ENCODE measurements at places on chromosomes 16 and 17.

- DNase-seq, result peak; percentile 64
These were observed 5.0 kb downstream of the TBKBP1 start for GRCh38 chr17:47698749-47699535.

DNA sequence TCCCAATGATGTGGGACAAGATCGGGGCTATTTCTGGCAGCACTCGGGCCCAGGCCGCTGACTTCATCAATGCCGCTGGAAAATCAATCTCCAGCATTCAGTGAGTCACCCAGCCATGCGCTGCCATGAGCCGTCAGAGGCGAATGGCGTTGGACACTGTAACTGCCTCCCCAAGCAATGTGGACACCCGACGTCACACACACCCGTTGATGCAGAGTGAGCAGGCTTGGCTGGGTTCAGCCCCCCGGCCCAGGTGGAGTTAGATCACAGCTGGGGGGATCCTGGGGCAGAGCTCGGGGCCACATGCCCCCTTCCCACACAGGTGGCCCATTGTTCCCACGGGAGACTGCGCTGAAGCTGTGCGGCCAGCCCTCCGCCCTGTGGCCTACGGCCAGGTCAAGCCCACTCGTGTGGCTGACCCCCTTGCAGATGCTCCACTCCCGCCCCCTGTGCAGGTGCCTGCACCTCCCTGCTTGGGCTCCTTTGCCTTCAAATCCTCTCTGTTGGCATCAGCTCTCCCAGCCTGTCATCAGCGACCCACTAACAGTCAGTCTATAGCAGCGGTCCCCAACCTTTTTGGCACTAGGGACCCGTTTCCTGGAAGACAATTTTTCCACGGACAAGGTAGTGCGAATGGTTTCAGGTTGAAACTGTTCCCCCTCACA lies 89.9 kb downstream of the TBC1D16 start:
- no peak for DNase-seq

GRCh38 chr17:46741122-46741730 lies 77.3 kb downstream of the WNT3 start:
- no peak for DNase-seq

DNA sequence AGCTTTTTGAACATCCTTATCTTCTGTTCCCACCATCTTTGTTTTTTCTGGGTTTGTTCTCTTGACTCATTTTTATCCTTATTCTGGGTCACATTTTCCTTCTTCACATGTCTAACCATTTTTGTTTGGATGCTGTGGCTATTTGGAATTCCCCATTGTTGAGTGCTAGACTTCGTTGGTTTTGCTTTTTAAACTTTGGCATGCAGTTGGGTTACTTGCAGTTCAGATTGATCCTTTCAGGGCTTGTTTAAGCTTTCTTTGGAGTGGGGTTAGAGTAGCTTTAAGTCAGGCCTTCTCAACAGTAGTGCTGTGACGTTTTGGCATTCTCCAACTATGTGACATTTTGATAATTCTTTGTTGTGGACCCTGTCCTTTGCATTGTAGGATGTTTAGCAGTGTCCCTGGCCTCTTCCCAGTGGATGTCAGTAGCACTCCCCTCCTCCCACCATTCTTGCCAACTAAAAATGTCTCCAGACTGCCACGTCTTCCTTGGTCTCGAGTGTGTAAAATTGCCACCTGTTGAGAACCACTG lies 21.1 kb downstream of the PRMT7 start:
- no peak for DNase-seq

- DNase-seq, result no peak
These were observed 5.8 kb downstream of the GPT2 start for GRCh38 chr16:46889942-46890300.

GRCh38 chr16:56362057-56362655 lies 63.2 kb downstream of the AMFR start:
- DNase-seq, result no peak

- no peak for DNase-seq
These were observed 10.9 kb downstream of the LYRM9 start for GRCh38 chr17:27882162-27882840.

GRCh38 chr17:49941427-49941826 lies 27.6 kb upstream of the DLX4 start:
- no peak for DNase-seq

- DNase-seq, result peak; percentile 50
These were observed 526 bp downstream of the MOSMO start for GRCh38 chr16:22008215-22009059.

- DNase-seq, result no peak
These were observed 4.4 kb upstream of the ZNF469 start for GRCh38 chr16:88378401-88378800.

GRCh38 chr17:65634533-65634932 lies 73.1 kb upstream of the AXIN2 start:
- peak; percentile 48 for DNase-seq

DNA sequence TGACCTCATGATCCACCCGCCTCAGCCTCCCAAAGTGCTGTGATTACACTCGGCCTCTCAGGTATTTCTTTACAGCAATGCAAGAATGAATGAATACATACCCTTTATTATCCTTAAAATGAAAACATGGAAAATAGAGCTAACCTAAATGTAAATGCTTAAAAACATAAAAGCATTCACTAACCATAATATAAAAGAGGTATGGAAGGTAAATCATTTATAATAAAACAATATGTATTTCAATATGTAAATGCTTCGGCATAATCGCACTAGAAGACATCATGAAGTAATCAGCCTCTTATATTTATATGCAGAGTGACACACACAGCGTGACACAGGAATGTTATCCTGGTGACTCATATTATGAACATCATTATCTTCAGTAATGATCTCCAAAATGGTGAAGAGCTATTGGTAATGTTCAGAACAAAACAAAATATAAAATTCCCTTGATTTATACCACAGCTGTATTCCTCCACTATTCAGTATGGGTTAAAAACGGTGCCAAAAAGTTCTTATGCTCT lies 53.9 kb downstream of the AIPL1 start:
- DNase-seq, result no peak

GRCh38 chr17:50947782-50948543 lies 81.8 kb upstream of the TOB1 start:
- DNase-seq, result peak; percentile 72

GRCh38 chr16:14351647-14352046 lies 278.4 kb downstream of the PARN start:
- no peak for DNase-seq

- no peak for DNase-seq
These were observed 10.8 kb upstream of the KPNB1 start for GRCh38 chr17:47638903-47639302.

DNA sequence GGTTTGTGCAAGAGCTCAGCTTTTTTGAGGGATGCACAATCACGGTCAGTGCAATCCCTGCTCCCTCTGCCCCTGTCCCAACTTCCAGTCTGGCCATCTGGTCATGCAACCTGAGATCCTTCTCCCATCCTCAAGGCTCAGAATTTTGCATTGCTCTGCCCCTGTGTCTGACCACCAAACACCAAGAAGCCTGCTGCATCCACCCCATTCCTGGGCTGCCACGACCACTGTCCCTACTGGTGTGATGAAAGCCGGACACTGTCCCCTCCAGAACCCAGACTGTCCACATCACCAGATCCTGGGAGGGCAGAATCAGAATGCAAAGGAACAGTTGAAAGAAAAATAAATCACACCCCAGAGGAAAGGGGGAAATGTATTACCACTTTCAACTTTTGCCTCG lies 231.0 kb downstream of the C16orf78 start:
- no peak for DNase-seq

GRCh38 chr16:85552980-85553435 lies 60.1 kb upstream of the GSE1 start:
- DNase-seq, result peak; percentile 85

DNA sequence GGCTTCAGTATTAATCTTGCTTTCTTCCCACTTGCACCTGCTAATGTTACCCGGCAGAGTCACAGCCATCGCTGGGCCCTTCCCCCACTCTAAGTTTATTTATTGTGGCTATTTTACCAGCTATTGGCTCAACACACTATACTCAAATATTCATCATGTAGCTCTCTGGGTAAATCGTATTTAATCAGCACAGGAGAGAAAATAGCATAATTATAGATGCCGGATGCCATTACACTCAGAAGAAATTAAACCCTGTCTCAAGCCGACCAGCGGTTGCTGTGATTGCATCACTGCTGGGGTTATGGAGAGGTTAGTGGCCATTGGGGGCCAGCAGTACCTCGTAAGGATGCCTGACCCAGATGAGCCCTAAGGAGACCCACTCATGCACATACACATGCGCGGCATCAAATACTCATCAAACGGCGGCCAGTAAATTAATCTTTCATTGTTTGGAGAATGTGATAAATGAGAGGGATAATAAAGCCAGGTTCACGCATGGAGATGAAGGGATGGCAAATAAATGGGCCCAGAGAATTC lies 269.5 kb upstream of the ZFHX3 start:
- no peak for DNase-seq

DNA sequence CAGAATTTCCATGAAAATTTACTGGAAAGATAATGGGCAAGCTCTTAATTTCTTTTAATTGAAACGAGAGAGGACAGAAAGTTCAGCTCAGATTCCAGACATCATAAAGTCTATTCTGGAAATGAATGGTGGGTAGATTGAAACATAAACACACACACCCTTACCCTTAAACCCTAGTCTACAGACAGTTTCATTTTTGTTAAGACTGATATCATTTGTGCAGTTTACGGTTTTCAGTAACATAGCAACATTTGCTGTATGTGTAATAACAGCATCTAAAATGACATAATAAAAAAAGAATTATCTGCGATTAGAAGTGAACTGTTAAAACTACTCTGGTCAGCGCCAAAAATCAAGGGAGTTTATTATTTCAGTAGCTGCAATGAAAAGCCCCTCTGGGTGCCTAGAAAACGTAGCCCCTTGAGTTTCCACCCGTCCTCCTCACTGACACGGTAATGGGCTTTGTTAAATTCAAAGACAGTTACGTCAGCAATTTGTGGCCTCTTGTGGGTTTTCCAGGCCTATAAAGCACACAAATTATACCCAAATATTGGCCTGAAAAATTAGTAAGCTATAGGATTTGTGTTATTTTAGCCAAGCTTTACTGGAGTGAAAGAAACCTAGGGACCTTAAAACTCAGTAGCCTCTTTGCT lies 520.6 kb upstream of the SOX9 start:
- no peak for DNase-seq

DNA sequence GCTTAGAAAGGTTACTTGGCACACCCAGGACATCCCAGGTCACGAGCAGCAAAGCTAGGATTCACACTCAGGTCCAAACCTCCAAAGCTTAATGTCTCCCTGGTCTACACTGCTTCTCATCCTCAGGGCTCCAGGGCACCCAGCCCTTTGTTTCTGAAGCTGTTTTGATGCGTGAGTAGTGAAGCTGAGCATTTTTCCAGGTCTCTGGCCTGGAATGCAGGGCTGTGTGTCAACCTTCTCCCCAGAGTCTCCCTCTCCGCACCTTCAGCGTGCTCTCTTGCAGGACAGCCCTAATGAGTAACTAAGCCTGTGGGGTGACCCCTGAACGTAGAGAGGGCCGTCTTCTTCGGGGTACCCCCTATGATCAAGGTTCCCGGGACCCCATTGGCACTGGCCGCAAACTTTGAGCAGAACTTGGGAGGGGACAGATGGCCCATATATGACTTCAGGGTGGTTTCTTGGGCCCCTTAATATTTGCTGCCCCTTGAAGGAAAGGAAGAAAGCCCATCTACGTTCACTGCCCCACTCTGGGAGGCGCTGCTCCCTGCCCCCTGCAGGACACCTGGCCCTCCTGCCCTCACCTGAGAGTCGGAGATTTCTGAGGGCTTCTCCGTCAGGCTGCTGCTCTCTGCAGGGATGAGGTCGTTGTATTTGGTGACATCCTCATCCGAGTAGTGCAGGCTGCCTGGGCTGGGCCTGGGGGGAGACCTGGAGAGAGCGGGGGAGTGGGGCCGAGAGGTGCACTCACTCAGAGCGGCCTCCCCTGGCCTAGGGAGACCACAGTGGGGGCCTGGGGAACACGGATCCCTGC lies 36.4 kb upstream of the CDC42EP4 start:
- no peak for DNase-seq

GRCh38 chr16:49563666-49564065 lies 190.1 kb downstream of the C16orf78 start:
- no peak for DNase-seq

DNA sequence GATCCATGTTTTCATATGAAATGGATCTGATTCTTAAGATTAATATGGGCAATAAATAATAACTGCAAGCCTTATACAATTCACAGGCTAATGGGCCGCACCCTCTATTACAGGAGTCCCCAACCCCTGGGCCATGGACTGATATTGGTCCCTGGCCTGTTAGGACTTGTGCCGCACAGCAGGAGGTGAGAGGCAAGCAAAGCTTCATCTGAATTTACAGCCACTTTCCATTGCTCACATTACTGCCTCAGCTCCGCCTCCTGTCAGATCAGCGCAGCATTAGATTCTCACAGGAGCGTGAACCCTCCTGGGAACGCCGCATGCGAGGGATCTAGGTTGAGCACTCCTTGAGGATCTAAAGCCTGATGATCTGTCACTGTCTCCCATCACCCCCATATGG lies 26.8 kb downstream of the METTL16 start:
- peak; percentile 87 for DNase-seq

- DNase-seq, result no peak
These were observed 142.8 kb downstream of the GRIN2A start for GRCh38 chr16:10039220-10040096.

DNA sequence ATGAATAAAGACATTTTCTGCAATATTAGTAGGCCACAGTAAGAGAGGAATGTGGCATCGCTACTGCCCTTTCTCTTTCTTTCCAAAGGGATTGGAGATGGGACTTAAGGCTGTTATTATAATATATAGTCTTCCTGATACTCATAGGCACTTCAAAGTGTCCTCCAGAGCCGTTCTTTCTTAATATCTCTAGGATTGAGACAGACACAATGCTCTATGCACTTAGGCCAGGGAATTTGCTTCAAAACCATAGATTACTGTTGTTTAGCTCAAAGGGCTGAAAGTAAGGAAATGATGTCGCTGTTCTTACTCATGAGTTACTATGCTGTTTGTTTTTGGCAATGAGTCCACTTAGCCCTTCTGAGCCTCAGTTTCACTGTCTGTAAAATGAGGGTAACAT lies 590.5 kb downstream of the CDH11 start:
- DNase-seq, result no peak

- DNase-seq, result peak; percentile 79
These were observed at the start of gene KAT2A for GRCh38 chr17:42120770-42121769. Gene KAT2A (minus strand): TSS chr17:42121367. CDS start chr17:42121304, 63 bp downstream.

DNA sequence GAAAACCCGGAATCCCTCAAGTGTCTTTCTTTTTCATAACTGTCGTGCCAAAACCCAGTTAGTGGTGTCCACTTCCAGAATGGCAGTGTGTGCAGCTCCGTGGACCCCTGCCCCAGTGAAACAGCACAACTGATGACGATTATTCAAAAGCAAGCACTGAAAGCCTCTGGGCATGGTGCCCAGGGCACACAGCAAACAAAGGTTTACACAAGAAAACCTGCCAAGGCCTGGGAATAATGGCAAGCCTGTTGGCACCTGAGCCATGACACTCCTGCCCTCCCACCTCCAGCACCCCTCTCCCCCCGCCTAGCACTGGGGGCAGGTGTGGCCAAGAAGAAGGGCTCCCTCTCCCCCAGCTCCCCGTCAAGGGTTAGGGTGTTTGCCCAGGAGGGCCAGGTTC lies 2.8 kb downstream of the PKMYT1 start:
- DNase-seq, result peak; percentile 29

- no peak for DNase-seq
These were observed 79.6 kb downstream of the CRISPLD2 start for GRCh38 chr16:84899414-84899813.

- no peak for DNase-seq
These were observed 195.1 kb upstream of the DYNLRB2 start for GRCh38 chr16:80345701-80346100.

- DNase-seq, result no peak
These were observed 42.1 kb downstream of the SLC6A2 start for GRCh38 chr16:55697867-55698266.

GRCh38 chr17:50829332-50829731 lies 6.1 kb upstream of the WFIKKN2 start:
- no peak for DNase-seq

- no peak for DNase-seq
These were observed 1128.6 kb downstream of the CDH8 start for GRCh38 chr16:60907645-60908044.
